ENCODE measurements at places on chromosomes 12 and 14.

DNA sequence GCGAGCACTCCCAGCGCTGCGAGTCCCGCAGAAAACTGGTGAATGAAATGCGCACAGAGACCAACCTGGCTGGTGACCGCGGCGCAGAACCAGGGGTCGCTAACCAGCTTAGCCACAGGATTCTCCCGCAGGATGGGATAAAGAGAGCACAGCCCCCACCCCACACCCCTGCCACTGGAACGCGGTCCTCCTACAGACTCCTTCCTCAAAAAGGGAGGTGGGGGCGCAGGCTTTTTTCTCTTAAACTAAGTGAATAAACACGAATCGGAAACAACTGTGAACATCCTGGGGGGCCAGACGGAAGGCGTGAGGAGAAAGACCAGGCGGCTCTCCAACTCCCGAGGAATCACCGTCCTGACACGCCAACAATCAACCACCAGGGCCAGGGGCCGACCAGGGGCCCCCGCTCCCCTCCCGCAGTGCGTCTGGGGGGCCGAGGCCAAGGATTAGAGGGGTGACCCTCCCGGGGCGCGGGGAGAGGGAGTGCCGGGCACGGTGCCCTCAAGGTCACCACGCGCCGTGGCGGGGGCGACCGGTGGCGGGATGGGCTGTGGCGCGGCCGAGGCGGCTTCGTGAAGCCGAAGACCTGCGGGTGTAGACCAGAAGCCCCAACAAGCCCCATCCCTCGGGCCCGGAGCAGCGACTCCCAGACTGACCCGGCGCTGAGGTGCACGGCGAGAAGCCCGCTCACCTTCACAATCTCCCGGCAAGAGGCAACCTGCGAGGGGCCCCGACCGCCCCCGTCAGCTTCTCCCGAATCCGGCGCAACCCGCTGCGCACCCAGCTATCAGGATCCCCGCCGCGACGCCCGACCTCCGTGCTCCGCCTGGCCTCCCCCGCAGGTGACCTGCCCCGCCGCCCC lies 704 bp downstream of the ATP2B1 start:
- DNase-seq: peak; percentile 28

GRCh38 chr14:32846821-32847365 lies 91.8 kb upstream of the NPAS3 start:
- no peak for DNase-seq

GRCh38 chr12:108799401-108800243 lies 57.8 kb downstream of the SSH1 start:
- no peak for DNase-seq

GRCh38 chr12:92418381-92418780 lies 272.7 kb upstream of the BTG1 start:
- no peak for DNase-seq

DNA sequence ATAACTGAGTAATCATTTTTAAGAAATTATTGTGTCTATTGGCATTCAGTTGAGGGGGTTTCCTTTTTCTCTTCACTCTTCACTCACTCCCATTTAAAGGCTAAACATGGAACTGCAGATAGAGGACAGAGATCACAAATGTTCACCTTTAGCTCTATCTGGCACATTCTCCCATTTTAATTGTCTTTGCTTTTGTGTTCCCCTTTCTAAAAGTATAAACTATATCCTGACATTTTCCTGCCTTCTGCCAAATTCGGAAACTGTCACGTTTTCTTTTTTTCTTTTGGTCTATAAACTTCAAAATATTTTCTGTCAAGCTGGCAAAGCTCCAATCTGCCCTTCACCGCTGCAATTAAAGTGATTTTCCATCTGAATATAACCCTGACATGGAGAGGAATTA lies 219.8 kb upstream of the CDKN3 start:
- no peak for DNase-seq

- DNase-seq: no peak
These were observed 161.3 kb upstream of the IFNG-AS1 start for GRCh38 chr12:67827820-67828383.

DNA sequence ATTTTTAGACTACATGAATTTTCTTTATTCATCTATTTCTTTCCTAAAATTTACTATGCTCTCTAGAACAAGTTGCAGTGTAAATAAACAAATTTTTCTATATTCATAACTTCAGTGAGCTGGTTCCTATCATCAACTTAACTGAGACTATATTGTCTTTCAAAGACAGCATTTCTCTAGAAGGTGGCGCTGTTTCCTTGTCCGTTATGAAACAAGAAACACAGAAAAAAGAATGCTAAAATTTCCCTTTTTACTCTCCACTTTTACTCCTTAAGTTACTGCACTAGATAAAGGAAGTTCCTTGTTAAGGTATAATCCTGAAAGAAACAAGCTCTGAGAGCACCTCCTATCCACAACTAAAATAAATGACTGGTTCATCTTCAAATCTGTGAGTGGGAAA lies 8.2 kb upstream of the CLEC2A start:
- DNase-seq: no peak

DNA sequence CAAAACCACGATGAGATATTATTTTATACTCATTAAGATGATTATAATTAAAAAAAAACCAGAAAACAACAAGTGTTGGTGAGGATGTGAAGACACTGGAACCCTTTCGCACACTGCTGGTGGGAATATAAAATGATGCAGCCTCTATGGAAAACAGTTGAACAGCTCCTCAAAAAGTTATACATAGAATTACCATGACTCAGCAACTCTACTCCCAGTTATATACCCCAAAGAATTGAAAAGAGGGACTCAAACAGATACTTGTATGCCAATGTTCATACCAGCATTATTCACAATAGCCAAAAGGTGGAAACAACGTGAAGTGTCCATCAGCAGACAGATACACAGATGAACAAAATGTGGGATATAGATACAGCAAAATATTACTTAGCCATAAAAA lies 53.1 kb downstream of the TAOK3 start:
- DNase-seq: no peak

- DNase-seq: no peak
These were observed 154.9 kb downstream of the KIF26A start for GRCh38 chr14:104293231-104293841.

GRCh38 chr14:33063521-33063920 lies 124.8 kb downstream of the NPAS3 start:
- no peak for DNase-seq

- DNase-seq: peak; percentile 90
These were observed 1.6 kb downstream of the SIX4 start for GRCh38 chr14:60722357-60723115.

DNA sequence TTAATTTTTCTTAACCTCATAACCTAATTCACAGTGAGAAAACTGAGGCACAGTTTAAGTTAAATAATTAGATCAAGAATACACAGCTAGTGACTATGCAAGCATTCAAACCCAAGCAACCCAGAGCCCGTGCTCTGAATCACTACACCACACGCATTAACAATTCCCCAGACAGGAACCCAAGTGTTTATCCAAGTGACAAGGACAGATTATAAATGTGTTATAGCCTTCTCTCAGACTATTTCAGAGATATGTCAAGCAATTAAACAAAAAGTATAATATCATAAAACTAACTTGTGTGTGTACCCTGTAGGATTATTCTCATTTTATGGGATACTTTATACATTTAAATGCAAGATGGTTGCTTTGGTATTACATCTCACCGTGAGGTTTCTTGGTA lies 43.8 kb downstream of the MED13L start:
- DNase-seq: no peak

Measured in HuH-7 (cell line).